ENCODE measurements at places on chromosomes 4 and X.

GRCh38 chrX:136907621-136908020, 27.1 kb upstream of the RBMX start:
- no peak for DNase-seq

- DNase-seq = no peak
Observed at GRCh38 chr4:24533364-24533763, 51.0 kb downstream of the DHX15 start.

DNA sequence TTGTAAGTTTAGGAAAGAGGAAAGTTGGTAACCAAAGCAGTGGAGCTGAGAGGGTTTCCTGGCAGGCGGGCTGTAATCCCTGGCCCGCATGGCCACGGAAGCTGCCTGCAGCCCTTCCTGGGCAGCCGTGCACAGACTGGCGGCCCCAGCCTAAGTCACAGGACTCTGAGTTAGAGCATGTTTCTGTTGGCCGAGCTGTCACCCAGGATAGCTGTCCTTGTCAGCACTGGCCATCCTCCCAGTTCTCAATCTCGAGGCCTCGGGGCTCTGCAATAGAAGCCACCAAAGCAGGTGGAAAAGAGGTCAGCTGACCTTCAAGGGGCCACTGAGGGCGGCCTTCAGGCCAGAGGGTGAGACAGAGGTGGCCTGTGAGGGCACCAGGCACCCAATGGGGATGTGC, 20.5 kb downstream of the PNMA6E start:
- DNase-seq = no peak

DNA sequence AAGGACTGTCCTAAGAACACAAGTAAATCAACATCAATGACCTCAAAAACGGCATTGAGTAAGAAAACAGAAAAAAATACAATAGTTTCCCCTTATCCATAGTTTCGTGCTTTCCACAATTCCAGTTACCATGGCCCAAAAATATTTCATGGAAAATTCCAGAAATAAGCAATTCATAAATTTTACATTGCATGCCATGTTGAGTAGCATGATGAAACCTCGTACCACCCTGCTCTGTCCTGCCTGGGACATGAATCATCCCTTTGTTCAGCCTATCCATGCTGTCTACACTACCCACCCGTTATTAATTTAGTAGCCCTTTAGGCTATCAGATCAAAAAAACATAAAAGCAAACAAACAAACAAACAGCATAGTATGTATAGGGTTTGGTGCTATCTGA, 51.1 kb downstream of the KLF3 start:
- no peak for DNase-seq

- no peak for DNase-seq
Observed at GRCh38 chr4:34950926-34951325, 1293.4 kb downstream of the ARAP2 start.

- DNase-seq = no peak
Observed at GRCh38 chr4:94689155-94689860, 68.4 kb upstream of the BMPR1B start.

- no peak for DNase-seq
Observed at GRCh38 chrX:25599061-25599460, 539.1 kb upstream of the MAGEB18 start.

GRCh38 chrX:50971395-50971794, 60.9 kb downstream of the BMP15 start:
- DNase-seq = peak; percentile 32

DNA sequence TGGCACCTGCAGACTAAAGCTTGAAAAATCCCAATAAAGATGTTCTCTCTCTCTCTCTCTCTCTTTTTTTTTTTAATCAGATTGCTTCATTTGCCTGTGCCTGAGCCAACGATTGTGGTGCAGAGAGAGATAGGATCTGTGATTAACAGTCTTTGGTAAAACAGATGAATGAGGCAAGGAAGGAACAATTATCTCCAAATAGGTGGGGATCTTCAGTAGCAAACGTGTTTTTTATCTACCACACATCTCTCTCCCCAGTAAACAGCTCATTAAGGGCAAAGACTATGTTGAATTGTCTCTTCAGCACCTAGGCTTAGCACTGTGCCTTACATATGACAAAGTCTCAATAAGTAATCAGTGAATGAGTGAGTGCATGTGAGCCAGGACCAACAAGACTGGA, 96.3 kb downstream of the SMIM20 start:
- no peak for DNase-seq
